ENCODE measurements at places on chromosomes 4 and X.

DNA sequence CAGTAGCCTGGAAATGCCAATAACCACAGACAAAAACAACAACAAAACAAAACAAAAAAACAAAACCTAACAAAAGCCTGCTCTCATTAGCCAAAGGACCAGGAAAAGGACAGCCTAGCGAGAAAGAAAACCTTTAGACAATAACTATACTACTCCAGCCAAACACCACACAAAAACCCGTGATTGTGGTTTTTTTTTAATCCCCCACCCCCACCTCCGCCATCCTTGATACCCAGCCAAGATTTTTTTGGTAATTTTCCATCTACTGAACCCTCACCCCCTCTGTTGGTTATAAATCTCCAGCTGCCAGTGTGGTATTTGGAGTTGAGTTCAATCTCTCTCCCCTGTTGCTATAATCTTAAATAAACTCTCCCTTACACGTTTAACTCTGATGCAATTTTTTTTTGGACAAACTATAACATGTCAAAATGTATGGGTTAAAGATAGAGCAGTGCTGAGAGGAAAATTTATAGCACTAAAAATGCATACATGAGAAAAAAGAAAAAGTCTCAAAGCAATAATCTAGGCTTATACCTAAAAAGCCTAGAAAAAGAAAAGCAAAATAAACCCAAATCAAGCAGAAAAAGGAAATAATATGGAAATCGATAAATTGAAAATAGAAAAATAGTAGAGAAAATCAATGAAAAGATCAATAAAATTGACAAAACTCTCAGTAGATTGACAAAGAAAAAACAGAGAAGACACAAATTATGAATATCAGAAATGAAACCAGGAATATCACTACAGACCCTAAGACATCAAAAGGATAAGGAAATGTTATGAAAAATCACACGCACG lies 83.7 kb downstream of the NAT8L start:
- no peak for DNase-seq

- DNase-seq: no peak
Observed at GRCh38 chr4:122705547-122706117, 26.9 kb upstream of the BBS12 start.

DNA sequence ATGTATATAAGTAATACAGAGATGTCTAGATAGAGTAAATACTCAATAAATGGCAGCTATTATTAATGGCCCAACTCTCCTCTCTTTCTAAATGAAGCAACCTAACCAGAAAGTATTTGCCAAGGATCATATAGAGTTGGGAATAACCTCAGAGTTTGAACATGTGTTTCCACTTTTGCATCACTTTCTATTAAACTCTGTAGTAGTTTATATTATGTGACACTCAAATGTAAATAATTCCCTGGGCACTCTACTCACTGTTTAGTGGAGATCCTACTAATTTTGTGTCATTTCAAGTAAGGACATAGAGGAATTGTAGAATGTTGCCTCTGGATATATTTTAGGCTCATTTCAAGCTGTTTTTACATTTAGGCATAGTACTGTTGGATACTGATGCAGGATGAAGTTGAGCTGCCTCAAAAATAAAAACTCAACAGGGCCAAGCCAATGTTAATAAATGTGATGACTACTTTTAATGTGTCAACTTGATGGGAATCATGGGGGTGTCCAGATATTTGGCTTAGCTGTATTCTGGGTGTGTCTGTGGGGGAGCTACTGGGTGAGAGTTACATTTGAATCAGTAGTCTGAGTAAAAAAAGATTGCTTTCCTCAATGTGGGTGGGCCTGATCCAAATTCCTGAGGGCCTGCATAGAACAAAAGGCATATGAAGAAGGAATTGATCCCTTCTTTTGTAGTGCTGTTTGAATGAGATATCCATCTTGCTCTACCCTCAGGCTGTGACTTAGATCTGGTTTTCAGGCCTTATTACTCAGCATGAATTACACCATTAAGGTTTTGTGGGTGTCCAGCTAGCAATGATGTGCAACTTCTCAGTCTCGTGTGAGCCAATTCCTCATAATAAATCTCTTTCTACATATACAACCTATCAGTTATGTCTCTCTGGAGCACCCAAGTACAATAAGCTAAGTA lies 1368.2 kb downstream of the STIM2 start:
- DNase-seq: no peak

- DNase-seq: no peak
Observed at GRCh38 chr4:15656038-15656470, 897 bp upstream of the FBXL5 start.

DNA sequence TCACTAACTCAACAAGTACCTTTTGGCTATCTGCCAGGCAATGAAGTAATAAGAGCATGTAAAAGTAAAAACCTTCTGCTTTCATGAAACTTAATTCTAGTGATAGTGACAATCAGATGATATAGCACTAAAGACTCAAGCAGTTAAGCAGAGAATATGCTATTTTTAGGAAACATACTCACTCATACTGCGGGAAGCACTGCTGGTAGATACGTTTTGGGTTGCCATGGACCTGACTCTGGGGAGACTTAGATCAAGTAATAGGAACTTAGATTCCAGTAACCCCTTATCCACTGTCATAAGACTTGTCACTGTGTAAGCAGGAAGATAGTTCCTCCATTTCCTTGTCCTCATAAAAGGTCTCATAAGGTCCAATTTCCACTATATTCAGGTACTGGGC lies 386.3 kb downstream of the DMD start:
- no peak for DNase-seq

- no peak for DNase-seq
Observed at GRCh38 chrX:123740006-123740405, 7.2 kb upstream of the THOC2 start.

GRCh38 chrX:79065696-79066095 lies 78.8 kb upstream of the GPR174 start:
- DNase-seq: no peak

- DNase-seq: no peak
Observed at GRCh38 chrX:136828830-136829229, 48.1 kb upstream of the ARHGEF6 start.

All from vagina (tissue), 2 donors.